NCI-H460 (cell line): ENCODE measurements at places on chromosomes 12 and 14. TPM values are rescaled to one million over a fixed set of nuclear protein-coding genes. Genes with fewer than 3 reads are reported as not detected.

DNA sequence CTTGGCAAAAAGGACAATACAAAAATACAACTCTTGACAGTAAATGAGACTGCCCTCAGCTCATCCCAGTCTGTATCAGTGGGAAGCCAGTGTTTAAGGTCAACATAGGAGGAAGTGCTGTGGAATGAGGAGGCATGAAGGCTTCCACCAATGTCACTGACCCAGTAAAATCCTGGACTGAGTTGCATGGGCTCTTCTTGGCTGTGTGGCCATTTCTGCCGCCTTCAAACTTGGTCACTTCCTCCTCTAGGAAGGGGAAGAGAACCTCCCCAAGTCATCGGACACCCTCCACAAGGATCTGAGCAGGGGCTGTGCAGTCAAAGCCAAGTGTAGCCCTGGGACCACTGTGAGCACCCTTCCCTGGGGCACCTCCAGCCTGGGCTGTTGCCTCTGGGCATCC is 11.9 kb downstream of the GPR68 start:
- DNase-seq = no peak

DNA sequence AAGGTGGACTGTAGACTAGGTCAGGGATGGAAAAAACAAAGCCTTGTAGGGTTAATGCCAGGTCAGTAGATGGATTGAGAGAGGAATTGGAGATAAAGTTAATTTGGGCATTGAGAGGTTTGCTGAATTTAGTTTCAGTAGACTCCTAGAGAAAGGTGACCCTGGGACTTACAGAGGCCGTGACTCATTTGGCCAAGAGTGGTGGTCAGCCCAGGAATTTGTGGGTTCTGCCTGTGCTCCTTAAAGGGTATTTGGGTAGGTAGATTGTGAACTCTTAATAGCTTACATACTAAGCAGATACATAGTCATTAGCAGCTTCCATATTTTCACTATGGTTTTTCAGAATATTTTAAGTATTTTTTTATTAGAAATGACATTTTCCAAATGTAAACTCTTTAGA is 21.8 kb downstream of the PLEKHA5 start:
- DNase-seq = no peak

DNA sequence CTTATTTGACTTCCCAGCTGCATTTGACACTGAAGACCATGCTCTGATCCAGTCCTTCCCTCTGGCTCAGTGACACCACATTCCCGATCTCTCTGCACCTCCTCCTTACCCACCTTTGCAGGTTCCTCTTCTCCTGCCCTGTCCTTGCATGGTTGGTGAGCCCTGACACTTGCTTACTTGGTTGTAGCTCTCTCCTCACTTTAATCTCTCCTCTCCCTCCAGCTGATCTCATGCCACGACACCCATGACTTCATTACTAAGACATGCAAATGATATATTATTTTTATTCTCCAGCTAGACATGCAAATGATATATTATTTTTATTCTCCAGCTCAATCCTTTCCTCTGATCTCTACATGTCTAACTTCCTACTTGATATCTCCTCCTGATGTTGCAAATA is at the start of gene SERPINA9:
SERPINA9 (minus strand) TSS at position 175 of the 400 bp plus-strand sequence. CDS start 6,357 bp downstream, outside the sequence.
- DNase-seq = no peak

REM2 gene
- total RNA-seq = 0.32 and 0.37 TPM in 2 replicates

TPPP2 gene
- not detected in 2 replicates for total RNA-seq

NOS1 gene
- 0.02 TPM in 1 of 2 replicates, not detected in the other for total RNA-seq

DTX1 gene
- total RNA-seq = 0.05 TPM in 1 of 2 replicates, not detected in the other

OTX2 gene
- total RNA-seq = not detected in 2 replicates
